ENCODE measurements at places on chromosomes 2 and 18.

- DNase-seq: no peak
These were observed 7.9 kb downstream of the PKP4 start for GRCh38 chr2:158464426-158465281.

GRCh38 chr2:174553811-174554493, 43.7 kb downstream of the WIPF1 start:
- DNase-seq: no peak

GRCh38 chr18:74623047-74623816, 25.6 kb downstream of the ZNF407 start:
- DNase-seq: peak; percentile 25

DNA sequence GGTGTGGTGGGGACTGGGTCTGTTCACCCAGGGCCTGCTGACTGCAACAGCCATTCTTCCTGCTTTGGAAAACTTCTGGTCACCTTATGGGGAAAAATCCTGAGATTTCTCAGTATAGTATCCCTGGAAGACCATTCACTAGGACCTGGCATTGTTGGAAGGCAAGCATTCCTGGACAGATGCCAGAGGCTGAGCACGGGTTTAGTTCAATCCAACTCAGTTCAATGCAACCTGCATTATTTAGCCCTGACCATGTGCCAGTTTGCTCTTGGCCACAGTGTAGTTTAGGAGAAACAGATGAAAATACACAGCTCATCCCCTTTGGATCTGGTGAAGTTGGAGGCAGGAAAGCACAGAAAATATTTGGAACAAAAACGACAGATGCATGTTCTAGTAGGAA, 95.9 kb downstream of the LPIN1 start:
- DNase-seq: no peak

DNA sequence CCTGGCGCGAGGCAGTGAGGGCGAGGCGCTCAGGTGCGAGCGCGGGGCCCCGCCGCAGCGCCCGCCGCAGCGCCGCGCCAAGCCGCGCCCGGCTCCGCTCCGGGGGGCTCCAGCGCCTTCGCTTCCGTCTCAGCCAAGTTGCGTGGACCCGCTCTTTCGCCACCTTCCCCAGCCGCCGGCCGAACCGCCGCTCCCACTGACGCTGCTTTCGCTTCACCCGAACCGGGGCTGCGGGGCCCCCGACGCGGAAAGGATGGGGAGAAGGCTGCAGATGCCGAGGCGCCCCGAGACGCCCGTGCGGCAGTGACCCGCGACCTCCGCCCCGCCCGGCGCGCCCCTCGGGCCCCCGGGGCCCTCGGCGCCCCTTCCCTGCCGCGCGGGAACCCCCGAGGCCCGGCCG, 328 bp upstream of the INHBB start:
- DNase-seq: no peak

GRCh38 chr2:197998702-197999101, 194.3 kb downstream of the PLCL1 start:
- DNase-seq: no peak

- DNase-seq: no peak
These were observed 10.0 kb upstream of the FEZ2 start for GRCh38 chr2:36607947-36608346.

- DNase-seq: no peak
These were observed 3.8 kb downstream of the SP3 start for GRCh38 chr2:173961346-173961705.

- no peak for DNase-seq
These were observed 90.8 kb downstream of the NFATC1 start for GRCh38 chr18:79486356-79487182.

- no peak for DNase-seq
These were observed 13.2 kb downstream of the KCTD18 start for GRCh38 chr2:200496696-200497095.

DNA sequence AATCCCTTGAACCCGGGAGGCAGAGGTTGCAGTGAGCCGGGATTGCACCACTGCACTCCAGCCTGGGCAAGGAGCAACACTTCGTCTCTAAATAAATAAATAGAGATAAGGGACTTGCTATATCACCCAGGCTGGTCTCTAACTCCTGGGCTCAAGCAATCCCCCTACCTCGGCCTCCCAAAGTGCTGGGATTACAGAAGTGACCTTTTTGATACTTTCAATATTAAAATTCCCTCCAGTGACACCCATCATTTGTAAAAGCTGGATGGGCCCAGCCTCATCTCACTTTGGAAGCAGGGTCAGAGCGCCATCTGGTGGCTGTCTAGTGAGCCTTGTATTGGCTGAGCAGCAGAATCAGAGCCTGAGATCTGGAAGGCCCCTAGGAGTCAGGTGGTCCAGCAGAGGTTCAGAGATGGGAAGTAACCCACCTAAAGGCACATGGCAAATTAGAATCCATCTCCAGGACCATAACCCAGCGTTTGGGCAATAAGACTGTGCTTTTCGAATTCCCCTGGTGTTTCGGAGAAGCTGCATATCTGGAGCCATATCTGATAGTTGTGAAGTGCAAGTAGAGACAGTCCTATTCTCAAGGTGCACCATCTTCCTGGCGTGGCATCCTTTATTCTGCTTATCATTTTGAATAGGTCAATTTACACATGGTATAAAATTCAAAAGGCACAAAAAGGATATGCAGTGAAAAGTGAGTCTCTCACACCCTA, 18.3 kb upstream of the SLC35F6 start:
- DNase-seq: peak; percentile 89

GRCh38 chr2:200765139-200765951, 46.4 kb upstream of the BZW1 start:
- no peak for DNase-seq

GRCh38 chr2:164430166-164430783, 191.0 kb downstream of the GRB14 start:
- peak; percentile 21 for DNase-seq

- DNase-seq: no peak
These were observed 275.6 kb upstream of the ID2 start for GRCh38 chr2:8406271-8406670.

DNA sequence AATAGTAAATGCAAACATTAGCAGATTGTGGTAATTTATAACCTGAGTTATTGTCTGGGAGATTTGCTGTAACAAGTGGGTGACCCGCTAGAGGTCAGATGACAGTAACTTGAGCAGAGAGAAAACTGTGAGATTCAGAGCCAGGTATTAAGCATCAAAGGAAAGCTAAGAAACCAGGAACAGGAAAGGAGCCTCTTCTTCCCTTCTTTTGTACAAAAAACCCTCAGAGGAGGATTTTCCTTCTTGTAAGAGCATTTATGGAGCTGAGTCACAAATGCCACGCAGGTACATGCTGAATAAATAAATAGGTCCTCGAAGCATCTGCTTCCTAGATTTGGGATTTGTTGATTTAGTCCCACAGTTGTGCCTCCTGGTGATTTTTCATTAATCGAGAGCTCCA, 146.5 kb downstream of the SH3BP4 start:
- no peak for DNase-seq

- DNase-seq: no peak
These were observed 139.5 kb upstream of the NABP1 start for GRCh38 chr2:191538334-191538903.

- DNase-seq: no peak
These were observed 135.4 kb downstream of the PTH2R start for GRCh38 chr2:208541989-208542464.

DNA sequence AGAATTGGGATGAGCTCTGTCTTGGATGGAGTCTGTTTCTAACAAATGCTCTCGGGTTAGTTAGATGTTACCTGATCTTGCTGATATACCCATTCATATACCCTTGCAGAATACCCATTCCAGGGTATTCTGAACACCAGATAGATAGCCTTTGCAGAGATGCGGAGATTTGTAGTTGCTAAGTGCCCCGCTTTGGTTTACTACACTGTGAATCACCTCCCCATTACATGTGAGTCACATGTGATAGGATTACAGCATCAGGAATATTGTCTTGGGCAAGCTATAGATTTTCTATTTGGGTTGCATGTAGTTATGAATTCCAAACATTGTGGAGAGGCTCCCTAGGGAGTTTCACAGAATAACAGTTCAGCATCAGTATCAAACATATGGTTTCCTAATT, 3.8 kb downstream of the VSNL1 start:
- no peak for DNase-seq

DNA sequence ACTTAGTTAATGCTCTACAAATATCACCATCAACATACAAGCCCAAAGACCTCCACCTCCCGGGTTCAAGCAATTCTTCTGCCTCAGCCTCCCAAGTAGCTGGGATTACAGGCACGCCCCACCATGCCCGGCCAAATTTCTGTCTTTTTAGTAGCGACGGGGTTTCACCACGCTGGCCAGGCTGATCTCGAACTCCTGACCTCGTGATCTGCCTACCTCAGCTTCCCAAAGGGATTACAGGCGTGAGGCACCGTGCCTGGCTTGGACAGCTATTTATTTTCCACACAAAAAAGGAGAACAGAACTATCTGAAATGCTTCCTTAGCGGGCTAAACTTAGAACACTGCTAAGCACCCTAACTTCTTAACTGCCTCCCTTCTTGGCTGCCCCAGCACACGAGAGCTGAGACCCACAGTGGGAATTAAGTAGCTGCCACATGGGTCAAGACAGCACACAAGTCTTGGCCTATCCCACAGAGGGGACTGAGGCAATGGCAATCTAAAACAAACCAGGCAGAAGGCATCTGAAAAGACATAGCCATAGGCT, 24.8 kb downstream of the CYTIP start:
- no peak for DNase-seq

- DNase-seq: peak; percentile 46
These were observed 40.6 kb downstream of the MOB4 start for GRCh38 chr2:197556456-197556855.

DNA sequence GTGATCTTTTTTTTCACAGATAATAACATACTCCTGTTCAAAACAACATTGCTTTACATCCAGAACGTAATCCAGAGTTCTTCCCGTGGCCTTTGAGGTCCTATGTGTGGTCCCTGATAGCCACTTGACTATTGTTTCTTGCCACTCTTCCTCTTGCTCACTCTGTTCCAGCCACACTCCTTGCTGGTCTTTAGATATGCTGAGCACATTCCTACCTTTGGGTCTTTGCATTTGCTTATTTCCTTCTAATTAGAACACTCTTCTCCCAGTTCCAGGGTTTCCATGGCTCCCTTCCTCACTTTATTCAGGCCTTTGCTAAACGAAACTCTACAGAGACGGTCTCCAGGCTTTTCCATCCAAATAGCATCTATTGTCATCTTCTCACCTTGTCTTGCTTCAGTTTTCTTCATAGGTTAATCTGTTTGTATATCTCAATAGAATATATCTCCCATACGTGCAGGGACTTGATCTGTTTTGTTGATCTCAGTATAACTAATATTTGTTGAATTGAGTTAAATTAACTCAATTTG, 59.9 kb downstream of the ACSL3 start:
- DNase-seq: no peak

DNA sequence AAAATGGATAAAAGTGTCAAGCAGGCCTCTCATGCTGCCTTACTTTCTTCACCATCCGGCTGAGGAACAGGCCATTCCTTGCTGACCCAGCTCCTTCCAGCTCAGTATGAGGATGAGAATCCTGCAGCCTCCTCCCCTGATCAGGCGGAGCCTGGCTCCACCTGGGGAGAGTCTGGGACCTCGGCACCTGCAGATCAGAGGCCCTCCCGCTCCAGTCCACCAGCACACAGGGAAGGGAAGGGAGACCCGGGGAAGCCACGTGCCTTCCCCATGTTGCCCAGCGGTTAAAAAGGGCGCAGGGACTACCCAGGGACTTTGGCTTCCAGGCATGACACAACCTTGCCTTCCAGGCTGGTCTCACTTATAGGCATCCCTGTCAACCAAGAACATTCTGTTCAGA, 172.0 kb downstream of the NDUFA10 start:
- DNase-seq: no peak

- DNase-seq: no peak
These were observed 18.8 kb downstream of the CCDC85A start for GRCh38 chr2:56202381-56203121.

GRCh38 chr2:95297639-95298395, 670 bp downstream of the KCNIP3 start:
- no peak for DNase-seq

- peak; percentile 55 for DNase-seq
These were observed 30.0 kb downstream of the THNSL2 start for GRCh38 chr2:88199912-88200682.

GRCh38 chr2:49042488-49042887, 111.8 kb downstream of the FSHR start:
- no peak for DNase-seq

DNA sequence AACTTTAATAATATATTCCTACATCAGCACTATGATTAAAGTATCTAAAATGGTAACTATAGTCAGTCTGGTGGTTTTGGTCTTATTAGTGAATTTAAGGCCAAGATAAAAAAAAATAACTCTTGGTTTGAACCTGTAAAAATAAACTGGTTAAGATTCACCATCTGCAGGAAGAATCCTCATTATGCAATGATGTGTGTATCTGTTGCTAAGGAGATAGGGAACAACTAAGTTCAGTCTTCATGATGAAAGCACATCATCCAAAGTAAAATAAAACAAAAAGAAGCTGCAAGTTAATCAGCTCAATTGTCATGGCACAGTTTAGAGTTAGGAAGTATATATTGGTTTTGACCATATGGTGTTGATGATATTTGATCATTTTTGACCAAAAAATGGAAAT, 466.0 kb downstream of the NYAP2 start:
- no peak for DNase-seq
